A549 treated with CpdA at 1 μM for 4 hours (cell line): ENCODE measurements at places on chromosomes 6 and 20. TPM values are rescaled to one million over a fixed set of nuclear protein-coding genes. Genes with fewer than 3 reads are reported as not detected.

MAK gene
- total RNA-seq: 0.11 to 0.33 TPM (median 0.17 TPM) in 5 replicates

C6orf52 gene
- total RNA-seq: 1.7 to 3.2 TPM (median 2.1 TPM) in 5 replicates

TFAP2C gene
- 12.8 to 17.1 TPM (median 15.8 TPM) in 5 replicates for total RNA-seq

WFDC12 gene
- not detected in 5 replicates for total RNA-seq

LY86 gene
- total RNA-seq: not detected in 5 replicates

UNC93A gene
- total RNA-seq: not detected in 5 replicates

BPIFB1 gene
- total RNA-seq: 0.07 to 0.15 TPM (median 0.14 TPM) in 3 of 5 replicates, not detected in the others

GPLD1 gene
- 0.66 to 1.2 TPM (median 1.1 TPM) in 5 replicates for total RNA-seq

MARCKS gene
- total RNA-seq: 15.6 to 26.2 TPM (median 20.5 TPM) in 5 replicates

IPCEF1 gene
- total RNA-seq: 0.02 to 0.06 TPM in 2 of 5 replicates, not detected in the others

CYP21A2 gene
- total RNA-seq: not detected in 5 replicates

HSPA1L gene
- total RNA-seq: 1.3 to 2.2 TPM (median 2.1 TPM) in 5 replicates

GSTA3 gene
- not detected in 5 replicates for total RNA-seq

LPA gene
- total RNA-seq: 0.01 to 0.02 TPM in 2 of 5 replicates, not detected in the others

CLPSL2 gene
- total RNA-seq: 1.0 to 1.4 TPM in 2 of 5 replicates, not detected in the others

GABRR2 gene
- 0.09 to 0.20 TPM in 2 of 5 replicates, not detected in the others for total RNA-seq

CEP162 gene
- 1.6 to 2.4 TPM (median 1.6 TPM) in 5 replicates for total RNA-seq

TRMT6 gene
- 29.2 to 37.3 TPM (median 31.9 TPM) in 5 replicates for total RNA-seq

PPP1R3G gene
- 0.96 to 1.6 TPM (median 1.2 TPM) in 5 replicates for total RNA-seq

OTOR gene
- total RNA-seq: not detected in 5 replicates

ZBTB46 gene
- 0.59 to 1.1 TPM (median 0.78 TPM) in 5 replicates for total RNA-seq

TNXB gene
- 0.42 to 0.92 TPM (median 0.67 TPM) in 5 replicates for total RNA-seq

FHL5 gene
- total RNA-seq: not detected in 5 replicates

GZF1 gene
- total RNA-seq: 7.8 to 11.6 TPM (median 9.5 TPM) in 5 replicates

JPH2 gene
- 0.58 to 0.99 TPM (median 0.83 TPM) in 5 replicates for total RNA-seq

KCTD20 gene
- total RNA-seq: 17.9 to 24.9 TPM (median 20.3 TPM) in 5 replicates

SRC gene
- 157 to 196 TPM (median 195 TPM) in 5 replicates for total RNA-seq

TAAR2 gene
- not detected in 5 replicates for total RNA-seq

HLA-DOA gene
- not detected in 5 replicates for total RNA-seq

ALDH8A1 gene
- total RNA-seq: 0.21 to 0.65 TPM (median 0.34 TPM) in 5 replicates

SOX12 gene
- 17.3 to 28.9 TPM (median 27.9 TPM) in 5 replicates for total RNA-seq

LGSN gene
- total RNA-seq: 3.5 to 4.8 TPM (median 4.0 TPM) in 5 replicates

CAGE1 gene
- 0.17 TPM in 1 of 5 replicates, not detected in the others for total RNA-seq

CD93 gene
- total RNA-seq: not detected in 5 replicates

APCDD1L gene
- 0.06 to 0.09 TPM (median 0.07 TPM) in 5 replicates for total RNA-seq

TMEM217 gene
- 0.38 to 1.2 TPM (median 0.99 TPM) in 5 replicates for total RNA-seq

RIPPLY2 gene
- total RNA-seq: 0.34 to 1.5 TPM (median 0.37 TPM) in 5 replicates

WRNIP1 gene
- total RNA-seq: 36.5 to 43.9 TPM (median 42.7 TPM) in 5 replicates

PDYN gene
- 0.03 TPM in 1 of 5 replicates, not detected in the others for total RNA-seq
